ENCODE measurements at places on chromosomes 2 and 18.

DNA sequence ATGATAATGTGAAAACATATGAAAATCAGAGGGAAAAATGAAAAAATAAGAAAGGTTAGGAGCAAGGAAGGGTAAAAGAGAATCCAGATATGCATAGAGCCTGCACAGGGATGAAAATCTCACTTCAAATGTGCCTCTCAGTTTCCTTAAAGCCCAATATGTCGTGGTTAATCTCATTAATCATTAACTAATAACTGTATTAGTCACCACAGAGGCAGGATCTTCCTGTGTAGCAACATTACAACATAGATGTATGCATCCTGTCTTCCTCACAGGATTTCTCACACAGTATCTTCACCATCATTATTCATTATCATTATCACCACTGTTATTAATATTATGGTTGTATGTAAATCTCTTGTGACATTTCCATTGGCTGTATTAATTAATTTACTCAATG, 361.2 kb upstream of the SOX11 start:
- no peak for DNase-seq

- no peak for DNase-seq
These were observed 338.6 kb upstream of the MMADHC start for GRCh38 chr2:149926149-149926548.

DNA sequence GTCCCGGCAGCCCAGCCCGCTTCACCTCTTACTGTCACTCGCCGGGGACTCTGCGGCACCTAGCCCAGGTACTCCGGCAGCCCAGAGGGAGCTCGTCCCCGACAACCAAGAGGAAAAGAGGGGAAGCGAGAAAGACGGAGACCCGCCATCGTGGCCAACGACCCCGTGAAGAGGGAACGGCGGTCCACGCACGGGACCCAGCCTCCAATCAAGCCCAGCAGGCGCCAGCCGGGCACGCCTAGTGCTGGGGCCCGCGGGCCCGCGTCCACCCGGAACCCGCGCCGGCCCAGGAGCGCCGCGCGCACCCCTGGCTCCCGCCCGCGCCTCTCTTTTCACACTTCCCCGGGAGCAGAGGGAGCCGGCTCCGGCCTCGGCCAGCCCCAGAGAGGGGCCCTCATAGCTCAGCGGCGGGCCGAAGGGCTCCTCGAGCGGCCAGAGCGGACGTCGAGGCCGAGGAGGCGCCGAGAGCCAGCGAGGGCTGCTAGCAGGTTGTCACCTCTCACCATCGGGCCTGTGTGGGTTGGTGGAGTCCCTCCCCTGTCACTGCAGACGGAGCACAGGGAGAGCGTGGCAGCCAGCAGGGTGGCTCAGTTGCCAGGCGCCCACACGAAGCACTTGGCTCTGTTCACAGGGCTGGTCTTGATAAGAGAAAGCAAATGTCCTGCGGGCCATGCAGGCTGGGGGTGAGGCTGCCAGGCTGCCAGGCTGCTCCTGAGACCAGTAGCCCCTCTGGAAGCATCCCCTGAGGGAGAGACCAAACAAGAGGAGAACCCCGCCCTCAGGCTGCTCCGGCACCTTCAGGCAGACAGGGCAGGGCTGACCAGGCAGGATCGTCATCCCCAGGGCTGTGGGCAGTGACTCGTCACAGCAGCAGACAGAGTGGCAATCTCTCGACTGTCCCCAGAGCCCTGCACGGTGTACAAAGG, 36.9 kb upstream of the KLF11 start:
- no peak for DNase-seq

DNA sequence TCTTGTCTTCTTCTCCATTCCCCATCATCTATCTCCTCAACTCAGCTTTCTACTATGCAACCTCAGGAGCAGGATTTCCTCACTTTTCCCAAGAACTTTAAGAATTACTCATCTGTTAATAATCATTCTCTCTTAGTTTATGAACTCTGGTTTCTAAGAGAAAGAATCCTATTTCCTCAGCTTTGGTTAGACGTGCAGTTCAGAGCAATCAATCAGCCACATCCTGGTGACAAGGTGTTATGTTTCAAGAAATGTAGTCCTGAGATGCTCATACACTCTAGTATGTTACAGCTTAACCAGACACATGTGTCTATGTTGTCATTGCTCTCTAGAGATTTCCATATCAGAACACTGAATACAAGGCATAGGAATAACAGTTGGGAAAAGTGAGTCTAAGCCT, 277.9 kb downstream of the MBD2 start:
- DNase-seq: no peak

- no peak for DNase-seq
These were observed 87.2 kb downstream of the LONRF2 start for GRCh38 chr2:100235098-100235497.

DNA sequence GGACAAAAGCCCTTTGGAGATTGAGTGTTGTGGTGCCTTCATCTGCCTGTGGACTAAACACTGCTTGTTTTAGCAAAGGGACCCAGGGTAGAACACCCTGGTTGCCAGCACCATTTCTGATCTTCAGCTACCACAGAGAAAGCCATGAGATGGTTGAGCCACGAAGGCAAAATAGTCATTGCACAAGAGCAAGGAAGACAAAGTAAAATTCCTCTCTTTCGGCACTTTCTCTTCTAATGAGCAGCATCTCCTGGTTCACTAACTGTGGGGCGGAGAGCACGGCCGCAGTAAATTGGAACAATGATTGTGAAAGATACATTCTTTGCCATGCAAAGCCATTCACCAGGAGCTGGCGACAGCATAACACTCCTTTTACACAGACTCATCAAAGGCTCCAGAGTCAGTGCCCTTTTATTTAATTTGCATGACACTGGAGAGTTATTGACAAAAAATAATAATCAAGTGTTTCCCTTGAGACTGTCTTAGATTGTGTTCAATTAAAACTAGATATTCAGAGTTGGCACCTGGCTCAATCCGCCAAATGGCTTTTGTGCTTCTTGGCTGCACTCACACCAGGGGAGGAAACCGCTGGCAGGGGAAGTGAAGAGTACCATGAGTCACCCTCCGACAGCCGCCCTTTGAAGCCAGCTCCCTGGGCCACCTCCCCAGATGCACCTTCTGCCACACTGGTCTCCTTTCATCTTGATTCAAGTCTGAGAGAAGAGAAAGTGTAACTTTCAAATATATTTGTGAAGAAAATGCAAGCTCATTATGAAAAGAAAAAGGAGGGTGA, 100.5 kb upstream of the MEIS1 start:
- no peak for DNase-seq

DNA sequence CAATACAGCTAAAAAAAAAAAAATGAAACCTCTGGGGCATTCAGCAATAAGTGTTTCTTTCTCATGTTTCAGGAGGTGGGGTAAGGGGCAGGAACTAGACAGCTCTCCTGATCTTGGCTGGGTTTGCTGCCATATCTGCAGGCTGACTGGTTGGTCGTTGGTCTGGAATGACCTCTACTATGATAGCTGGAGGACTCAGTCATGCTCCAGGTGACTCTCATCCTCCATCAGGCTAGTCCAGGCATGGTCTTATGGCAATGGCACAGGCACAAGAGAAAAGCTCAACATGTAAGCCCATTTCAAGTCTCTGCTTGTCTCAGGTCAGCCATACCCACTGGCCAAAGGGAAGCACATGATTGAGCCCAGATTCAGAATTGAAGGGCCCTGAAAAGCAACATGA, 9.5 kb upstream of the SLC1A4 start:
- DNase-seq: no peak

DNA sequence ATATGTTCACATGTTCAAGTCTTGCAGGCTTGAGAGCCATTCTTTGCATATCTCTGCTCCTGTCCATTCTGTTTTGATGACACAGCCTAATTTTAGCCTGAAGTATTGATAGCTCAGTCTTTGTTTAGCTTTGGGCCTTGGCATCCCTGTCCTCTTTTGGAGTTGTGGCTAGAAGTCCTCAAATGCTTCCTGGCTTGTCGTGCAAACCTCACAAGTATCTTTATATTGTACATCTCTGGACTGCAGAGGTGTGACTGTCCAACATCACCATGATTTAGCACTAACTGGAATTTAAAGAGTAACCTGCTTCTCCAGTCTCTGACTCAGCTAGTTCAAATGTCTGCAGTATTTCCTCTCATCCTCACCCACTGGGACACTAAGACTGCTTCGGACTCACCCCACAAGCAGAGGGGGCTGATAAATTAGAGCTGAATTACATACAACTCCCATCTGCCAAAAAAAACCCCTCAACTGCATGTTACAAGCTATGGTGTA, 11.7 kb downstream of the PFN4 start:
- DNase-seq: no peak

All from NCI-H526 (cell line).